Activated CD4-positive, alpha-beta T cell treated with anti-CD3 and anti-CD28 coated beads, Interleukin-2, amount 10 ng/mL, durations not matched to agents 7 days and 5 days (primary cell): ENCODE measurements at places on chromosomes 13 and 19. TPM values are rescaled to one million over a fixed set of nuclear protein-coding genes. Genes with fewer than 3 reads are reported as not detected.

Gene FUT3
- not detected for total RNA-seq

Gene ERICH4
- total RNA-seq: not detected

Gene GRIK5
- total RNA-seq: 0.65 TPM

Gene LILRA1
- not detected for total RNA-seq

Gene PRKCG
- total RNA-seq: 0.40 TPM

Gene PHF11
- 144 TPM for total RNA-seq

Gene KL
- 0.27 TPM for total RNA-seq

Gene C13orf42
- total RNA-seq: not detected

Gene PLPPR3
- total RNA-seq: not detected

Gene ERICH6B
- total RNA-seq: not detected

Gene VMAC
- 11.8 TPM for total RNA-seq

Gene TSHZ3
- 1.7 TPM for total RNA-seq

Gene ZNF415
- 1.3 TPM for total RNA-seq
